ENCODE measurements at places on chromosomes 4 and X.

DNA sequence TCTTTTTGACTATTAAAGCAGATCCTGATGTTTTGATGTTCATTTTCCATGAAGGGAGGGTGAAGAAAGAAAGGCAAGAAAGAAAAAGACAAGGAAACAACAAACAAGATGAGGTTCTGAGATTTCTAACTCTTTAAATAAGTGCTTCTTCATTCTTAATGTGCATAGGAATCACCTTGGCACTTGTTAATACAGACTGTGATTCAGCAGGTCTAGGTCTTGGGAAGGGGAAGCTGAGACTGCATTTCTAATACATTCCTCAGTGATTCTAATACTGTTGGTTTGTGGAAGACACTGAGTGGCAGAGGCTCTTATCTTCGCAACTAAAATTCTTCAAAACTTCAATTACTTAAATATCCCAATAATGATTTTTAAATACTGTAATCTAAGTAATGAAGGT lies 95.2 kb upstream of the NAP1L5 start:
- DNase-seq, result no peak

- peak; percentile 60 for DNase-seq
Measured at GRCh38 chr4:6200011-6200921, at the start of gene JAKMIP1. TSS of gene JAKMIP1 (minus strand) at chr4:6200549. CDS start at chr4:6112850, 87,699 bp downstream.

DNA sequence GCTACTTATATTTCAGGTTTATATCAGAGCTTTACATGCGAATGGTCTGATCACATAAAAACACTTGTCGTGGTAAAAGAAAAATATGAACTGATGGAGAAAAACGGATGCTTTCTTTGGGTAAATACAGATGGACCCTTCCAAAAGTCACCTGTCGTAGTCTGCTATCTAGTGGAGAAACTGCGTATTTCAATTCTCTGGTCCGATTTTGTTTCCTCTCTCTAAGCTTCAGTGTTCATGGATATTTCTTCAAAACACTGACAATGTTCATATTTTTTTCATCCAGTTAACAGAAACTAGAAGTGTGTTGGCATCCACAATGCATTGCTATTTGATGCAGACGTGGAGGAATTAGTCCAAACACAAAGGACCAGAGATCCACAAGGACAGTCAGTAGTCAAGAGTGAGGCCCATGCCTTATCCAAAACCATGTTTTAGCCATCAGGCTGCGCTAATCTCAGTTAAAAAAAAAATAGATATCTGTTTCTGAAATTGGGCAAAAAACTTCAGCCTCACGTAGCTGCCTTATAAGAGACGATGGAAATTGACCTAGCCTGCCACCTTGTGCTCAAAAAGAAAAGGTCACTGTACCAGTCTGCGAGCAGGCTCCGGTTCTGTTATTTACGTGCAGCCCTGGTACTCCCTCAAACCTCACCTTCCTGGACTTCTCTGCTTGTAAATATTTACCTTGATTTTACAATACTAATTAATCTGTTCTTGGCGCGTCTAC lies 16.0 kb downstream of the MEPE start:
- peak; percentile 71 for DNase-seq

DNA sequence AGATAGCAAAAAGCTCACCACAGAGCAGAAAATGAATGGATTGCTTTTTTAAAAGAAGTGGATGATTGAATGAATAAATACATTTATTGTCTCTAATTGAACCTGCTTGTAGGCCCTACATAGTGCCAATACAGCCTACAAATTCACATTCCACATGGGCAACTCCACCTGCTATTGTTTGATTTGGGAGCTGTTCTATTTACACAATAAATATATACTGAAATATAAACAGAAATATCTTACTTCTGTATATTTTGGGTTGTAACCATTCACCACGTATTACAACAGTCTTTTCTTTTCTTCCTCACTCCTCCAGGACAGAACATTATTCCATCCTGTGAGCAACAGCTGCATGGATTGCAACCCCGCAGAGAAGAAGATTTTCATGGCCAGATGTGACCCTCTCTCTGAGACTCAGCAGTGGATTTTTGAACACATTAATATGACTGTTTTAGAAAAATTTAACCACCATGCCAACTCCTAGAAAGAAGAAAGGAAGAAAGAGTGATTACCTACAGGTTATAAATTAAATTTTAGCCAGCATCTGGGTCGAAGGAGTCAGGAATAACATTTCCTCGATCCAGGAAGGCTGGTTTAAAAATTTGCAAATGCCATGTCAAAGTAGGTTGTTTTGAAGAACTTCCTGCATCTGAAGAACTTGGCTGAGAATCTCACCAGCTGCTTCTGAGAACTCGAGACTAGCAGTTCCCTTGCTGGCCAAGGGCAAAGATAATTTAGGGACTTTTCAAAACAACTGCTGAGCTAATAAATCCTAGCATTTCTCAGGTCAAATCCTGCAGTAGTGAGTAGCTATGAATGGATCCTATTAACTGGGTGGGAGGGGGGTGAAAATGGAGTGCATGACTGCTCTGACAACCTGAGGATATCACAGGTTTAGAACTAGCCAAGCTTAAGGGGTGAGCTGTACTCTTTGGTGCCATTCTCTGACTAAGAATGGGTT lies 128.7 kb upstream of the GALNT7 start:
- peak; percentile 6 for DNase-seq

GRCh38 chr4:177225605-177226004 lies 84.1 kb upstream of the NEIL3 start:
- DNase-seq, result no peak

DNA sequence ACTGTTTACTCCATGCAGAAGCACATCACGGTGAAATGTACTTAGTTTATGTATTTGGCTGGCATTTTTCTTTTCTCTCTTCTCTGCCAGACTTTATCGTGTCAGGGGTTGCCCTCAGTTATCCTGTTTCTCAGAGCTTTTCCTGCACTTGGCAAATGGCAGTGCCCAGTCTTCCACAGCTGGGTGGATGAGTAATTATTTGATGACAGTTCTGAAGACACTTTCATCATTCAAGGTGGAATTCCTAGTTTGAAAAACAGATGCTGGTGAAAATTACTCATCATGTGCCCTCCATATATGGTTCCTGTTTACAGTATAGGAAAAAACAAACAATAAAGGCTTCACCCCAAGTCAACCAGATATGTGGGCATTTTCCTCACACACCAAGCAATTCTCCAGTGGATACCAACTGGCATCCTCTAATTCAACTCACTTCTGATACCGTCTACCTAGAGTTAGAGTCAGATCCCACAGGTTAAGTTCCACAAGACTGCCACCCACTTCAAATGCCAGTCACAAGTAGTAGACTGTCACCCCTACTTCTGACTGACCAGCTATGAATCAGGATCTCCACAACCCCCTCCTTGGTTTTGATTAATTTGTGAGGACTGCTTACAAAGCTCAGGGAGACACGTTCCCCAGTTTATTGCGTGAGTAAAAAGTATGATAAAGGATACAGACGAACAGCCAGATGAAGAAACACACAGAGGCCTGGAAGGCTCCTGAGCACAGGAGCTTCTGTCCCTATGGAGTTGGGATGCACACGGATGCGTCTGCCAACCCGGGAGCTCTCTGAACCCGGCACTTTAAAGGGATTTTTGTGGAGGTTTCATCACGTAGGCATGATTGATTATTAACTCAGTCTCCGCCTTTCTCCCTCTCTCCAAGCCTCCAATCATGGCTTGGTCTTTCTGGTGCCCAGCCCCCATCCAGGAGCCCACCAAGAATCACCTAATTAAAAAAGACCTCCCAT lies 72.9 kb downstream of the CLDN34 start:
- DNase-seq, result no peak

GRCh38 chrX:151397741-151398070 lies 700 bp downstream of the VMA21 start:
- no peak for DNase-seq

GRCh38 chr4:181830404-181831035 lies 412.7 kb upstream of the TENM3 start:
- no peak for DNase-seq

All from hematopoietic multipotent progenitor cell (in vitro differentiated cells).